Activated naive CD4-positive, alpha-beta T cell treated with anti-CD3 and anti-CD28 coated beads for 36 hours (primary cell): ENCODE measurements at places on chromosomes 12 and 14.

DNA sequence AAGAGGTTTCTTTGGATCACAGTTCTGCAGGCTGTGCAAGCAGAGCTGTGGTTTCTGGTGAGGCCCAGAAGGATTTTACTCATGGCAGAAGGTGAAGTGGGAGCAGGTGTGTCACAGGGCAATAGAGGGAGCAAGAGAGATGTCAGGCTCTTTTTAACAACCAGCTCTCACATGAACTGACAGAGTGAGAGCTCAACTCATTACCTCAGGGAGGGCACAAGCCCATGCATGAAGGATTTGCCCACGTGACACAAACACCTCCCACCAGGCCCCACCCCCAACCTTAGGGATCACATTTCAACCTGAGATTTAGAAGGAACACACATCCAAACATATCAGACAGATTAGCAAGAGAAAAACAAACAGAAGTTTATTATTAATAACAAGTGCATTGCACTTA lies 470.4 kb downstream of the GALC start:
- no peaks in the 10 kb centered on the region for H3K4me1 ChIP-seq
- no peak overlapping the region for H3K27ac ChIP-seq
- H3K4me3 ChIP-seq: no peak overlapping the region
- H3K36me3 ChIP-seq: no peaks in the 10 kb centered on the region
- DNase-seq: no peak

GRCh38 chr12:6328945-6329702 lies 12.8 kb downstream of the TNFRSF1A start:
- H3K27me3 ChIP-seq: no peaks in the 10 kb centered on the region
- no peak for DNase-seq
- H3K27ac ChIP-seq: peak overlapping the region; percentile 50
- H3K36me3 ChIP-seq: peaks cover 42% of the 10 kb centered on the region

GRCh38 chr12:89862511-89863445 lies 154.1 kb upstream of the ATP2B1 start:
- H3K27me3 ChIP-seq: no peaks in the 10 kb centered on the region
- no peaks in the 10 kb centered on the region for H3K36me3 ChIP-seq
- DNase-seq: peak; percentile 57
- H3K27ac ChIP-seq: peak overlapping the region; percentile 92
- peak overlapping the region; percentile 70 for H3K4me3 ChIP-seq

DNA sequence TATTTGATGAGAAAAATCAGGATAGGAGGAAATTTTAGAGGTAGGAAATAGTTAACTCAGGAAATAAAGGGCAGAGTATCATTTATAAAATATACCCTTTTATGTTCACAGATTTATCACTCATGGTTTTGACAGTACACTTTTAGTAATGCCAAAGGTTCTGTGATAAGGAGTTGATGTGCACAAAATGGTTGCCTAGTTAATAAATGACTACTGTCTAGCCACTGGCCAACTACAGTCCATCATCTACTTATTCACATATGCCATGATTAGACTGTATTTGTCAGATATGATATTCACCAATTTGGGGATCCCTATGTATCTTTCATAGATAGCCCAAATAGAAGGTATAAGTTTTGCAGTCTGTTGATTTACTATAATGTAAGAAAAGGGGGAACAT lies 19.2 kb upstream of the GXYLT1 start:
- H3K27ac ChIP-seq: no peak overlapping the region
- H3K4me3 ChIP-seq: no peak overlapping the region
- no peak for DNase-seq

GRCh38 chr12:11901701-11902524 lies 168.8 kb upstream of the BCL2L14 start:
- peak; percentile 56 for DNase-seq
- H3K4me1 ChIP-seq: peaks cover 35% of the 10 kb centered on the region
- H3K4me3 ChIP-seq: peak overlapping the region; percentile 54
- H3K36me3 ChIP-seq: peaks cover 5% of the 10 kb centered on the region
- peak overlapping the region; percentile 79 for H3K27ac ChIP-seq
- H3K27me3 ChIP-seq: no peaks in the 10 kb centered on the region

GRCh38 chr12:64457466-64457865 lies 5.5 kb downstream of the TBK1 start:
- peaks cover 12% of the 10 kb centered on the region for H3K36me3 ChIP-seq
- H3K27me3 ChIP-seq: no peaks in the 10 kb centered on the region
- H3K27ac ChIP-seq: peak overlapping the region; percentile 73
- H3K4me1 ChIP-seq: peaks cover 49% of the 10 kb centered on the region
- no peak overlapping the region for H3K4me3 ChIP-seq

DNA sequence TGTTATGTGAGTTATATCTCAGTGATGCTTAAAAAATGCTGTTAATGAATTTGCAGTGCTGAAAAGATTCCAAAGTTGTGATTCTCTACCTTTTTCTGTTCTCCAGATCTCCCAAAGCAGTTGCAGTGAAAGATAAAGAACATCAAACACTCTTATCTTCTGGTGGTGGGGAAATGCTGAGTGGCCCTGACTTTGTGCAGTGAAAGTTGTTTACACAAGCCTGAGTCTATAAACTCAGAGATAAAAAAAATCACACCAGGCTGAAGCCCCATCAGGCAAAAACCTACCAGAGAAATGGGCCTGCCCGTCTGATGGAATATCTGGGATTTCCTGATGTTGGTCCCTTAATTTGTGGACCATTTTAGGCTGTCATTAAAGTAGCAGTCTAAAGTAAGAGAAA lies 46.1 kb downstream of the RASSF3 start:
- H3K4me1 ChIP-seq: peaks cover 80% of the 10 kb centered on the region
- peak overlapping the region; percentile 51 for H3K27ac ChIP-seq
- no peaks in the 10 kb centered on the region for H3K27me3 ChIP-seq
- DNase-seq: no peak
- no peak overlapping the region for H3K4me3 ChIP-seq
- H3K36me3 ChIP-seq: peaks cover 11% of the 10 kb centered on the region

GRCh38 chr12:56591961-56592360 lies 38.2 kb downstream of the BAZ2A start:
- no peak overlapping the region for H3K27ac ChIP-seq
- DNase-seq: no peak
- no peaks in the 10 kb centered on the region for H3K4me1 ChIP-seq
- no peaks in the 10 kb centered on the region for H3K36me3 ChIP-seq

GRCh38 chr14:84566109-84566508 lies 963.8 kb upstream of the FLRT2 start:
- H3K4me3 ChIP-seq: no peak overlapping the region
- no peak for DNase-seq
- H3K36me3 ChIP-seq: no peaks in the 10 kb centered on the region

- H3K4me3 ChIP-seq: no peak overlapping the region
- no peaks in the 10 kb centered on the region for H3K4me1 ChIP-seq
- no peak for DNase-seq
- H3K27ac ChIP-seq: no peak overlapping the region
- no peaks in the 10 kb centered on the region for H3K36me3 ChIP-seq
These were observed 21.9 kb downstream of the EPS8 start for GRCh38 chr12:15767301-15767700.

DNA sequence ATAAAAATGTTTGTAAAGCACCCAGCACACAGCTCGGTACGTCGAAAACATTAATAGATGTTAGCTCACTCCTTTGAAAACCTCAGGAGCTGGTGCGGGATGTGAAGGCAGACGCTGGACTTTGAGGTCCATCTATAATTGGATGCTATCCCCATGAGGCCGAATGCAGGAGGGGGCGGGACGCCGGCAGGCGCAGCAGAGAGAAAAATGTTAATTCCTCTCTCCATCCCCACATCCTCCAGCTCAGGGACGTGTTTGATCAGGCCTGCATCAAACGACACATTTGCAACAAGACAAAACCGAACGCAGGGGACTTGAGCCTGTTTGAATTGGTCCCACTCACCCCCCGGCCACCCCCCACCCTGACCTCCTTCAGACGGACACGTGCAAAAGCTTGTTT lies 231.0 kb downstream of the RBM19 start:
- H3K36me3 ChIP-seq: no peaks in the 10 kb centered on the region
- H3K4me3 ChIP-seq: no peak overlapping the region
- H3K27me3 ChIP-seq: peaks cover 20% of the 10 kb centered on the region
- H3K4me1 ChIP-seq: no peaks in the 10 kb centered on the region
- H3K27ac ChIP-seq: no peak overlapping the region
- no peak for DNase-seq

DNA sequence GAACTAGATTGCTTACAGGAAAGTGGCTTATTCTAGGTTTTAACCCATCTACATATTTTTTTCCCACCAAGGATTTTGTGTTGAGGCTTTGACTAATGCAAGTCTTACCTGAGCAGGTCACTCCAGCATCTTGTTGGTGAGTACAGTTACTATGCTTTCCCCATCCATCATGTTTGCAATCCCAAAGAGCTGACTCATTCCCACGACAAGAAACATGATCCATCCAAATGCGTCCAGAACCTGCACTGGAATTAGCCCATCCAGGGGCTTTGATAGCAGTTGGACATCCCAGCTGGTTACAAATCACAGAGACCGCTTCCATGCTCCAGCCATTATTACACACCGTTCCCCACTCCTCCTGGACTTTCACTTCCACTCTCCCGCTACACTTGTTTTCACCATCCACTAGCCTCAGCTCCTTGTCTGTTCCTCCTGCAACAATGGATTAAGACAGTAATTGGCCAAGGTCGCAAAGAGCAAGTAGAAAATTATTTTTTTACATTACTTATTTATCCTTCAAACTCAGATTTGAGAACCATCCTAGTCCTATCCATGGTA lies 2.5 kb downstream of the CD163 start:
- DNase-seq: no peak
- H3K27me3 ChIP-seq: peaks cover 10% of the 10 kb centered on the region
- H3K4me1 ChIP-seq: no peaks in the 10 kb centered on the region
- H3K36me3 ChIP-seq: no peaks in the 10 kb centered on the region
- no peak overlapping the region for H3K27ac ChIP-seq
- no peak overlapping the region for H3K4me3 ChIP-seq
